Lung (tissue), 17 donors: ENCODE measurements at places on chromosomes 4 and X.

GRCh38 chrX:33447285-33447684 lies 235.9 kb upstream of the DMD start:
- no peak for DNase-seq

- no peak for DNase-seq
Observed at GRCh38 chr4:151940926-151941617, 180.3 kb upstream of the GATB start.

DNA sequence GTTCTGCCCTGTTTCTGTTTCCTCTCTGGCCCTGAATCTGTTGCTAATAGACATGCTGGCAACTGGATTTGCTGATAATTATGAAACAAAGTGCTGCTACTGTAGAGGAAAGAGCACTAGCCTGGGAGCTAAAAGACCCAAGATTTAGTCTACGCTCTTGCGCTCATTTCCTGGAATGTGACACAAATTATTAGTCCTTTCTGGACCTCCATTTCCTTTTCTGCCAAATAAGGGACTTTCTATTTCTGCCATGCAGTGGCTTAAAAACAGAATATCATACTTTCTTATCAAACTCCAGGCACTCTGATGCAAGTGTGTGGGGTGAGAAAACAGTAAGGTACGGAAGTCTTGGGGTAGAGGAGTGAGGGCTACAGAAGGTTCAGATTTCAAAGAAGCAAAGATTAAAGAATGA lies 48.3 kb upstream of the GPR174 start:
- DNase-seq = no peak

DNA sequence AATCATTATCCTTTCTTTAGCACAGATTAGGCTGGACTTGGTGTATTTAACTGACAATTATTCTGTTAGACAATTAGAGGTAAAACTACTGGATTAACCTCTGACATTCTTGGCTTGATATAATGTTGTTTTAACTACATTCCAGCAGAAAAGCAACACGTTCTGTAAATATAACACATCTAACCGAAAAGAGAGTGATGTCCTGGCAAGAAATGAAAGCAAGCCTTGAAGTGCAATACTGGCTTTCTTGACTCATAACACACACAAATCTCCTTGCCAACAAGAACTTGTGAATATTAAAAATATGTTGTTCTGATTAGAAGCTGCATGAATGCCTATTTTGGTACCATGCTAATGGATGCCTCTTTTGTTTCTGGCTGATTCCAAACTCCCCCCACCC lies 76.4 kb downstream of the EFHC2 start:
- DNase-seq = peak; percentile 19

DNA sequence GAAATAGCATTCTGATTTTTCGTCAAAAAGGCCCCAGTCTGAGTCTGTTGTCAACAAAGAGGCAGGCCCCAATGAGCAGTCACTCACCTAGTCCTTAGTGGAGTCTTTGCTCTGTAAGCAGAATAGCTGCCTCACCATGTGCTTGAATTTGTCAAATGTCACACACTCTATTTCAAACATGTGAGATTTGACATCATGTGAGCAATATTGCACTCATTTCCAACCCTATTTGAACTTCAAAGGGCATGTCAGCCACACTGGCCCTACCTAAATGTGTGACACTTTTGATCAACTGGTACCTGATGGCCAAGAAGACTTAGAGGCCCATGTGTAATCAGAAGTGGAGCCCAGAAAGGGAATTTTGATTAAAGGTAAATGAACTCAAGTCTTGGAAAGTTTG lies 59.4 kb upstream of the PLAC1 start:
- DNase-seq = no peak

DNA sequence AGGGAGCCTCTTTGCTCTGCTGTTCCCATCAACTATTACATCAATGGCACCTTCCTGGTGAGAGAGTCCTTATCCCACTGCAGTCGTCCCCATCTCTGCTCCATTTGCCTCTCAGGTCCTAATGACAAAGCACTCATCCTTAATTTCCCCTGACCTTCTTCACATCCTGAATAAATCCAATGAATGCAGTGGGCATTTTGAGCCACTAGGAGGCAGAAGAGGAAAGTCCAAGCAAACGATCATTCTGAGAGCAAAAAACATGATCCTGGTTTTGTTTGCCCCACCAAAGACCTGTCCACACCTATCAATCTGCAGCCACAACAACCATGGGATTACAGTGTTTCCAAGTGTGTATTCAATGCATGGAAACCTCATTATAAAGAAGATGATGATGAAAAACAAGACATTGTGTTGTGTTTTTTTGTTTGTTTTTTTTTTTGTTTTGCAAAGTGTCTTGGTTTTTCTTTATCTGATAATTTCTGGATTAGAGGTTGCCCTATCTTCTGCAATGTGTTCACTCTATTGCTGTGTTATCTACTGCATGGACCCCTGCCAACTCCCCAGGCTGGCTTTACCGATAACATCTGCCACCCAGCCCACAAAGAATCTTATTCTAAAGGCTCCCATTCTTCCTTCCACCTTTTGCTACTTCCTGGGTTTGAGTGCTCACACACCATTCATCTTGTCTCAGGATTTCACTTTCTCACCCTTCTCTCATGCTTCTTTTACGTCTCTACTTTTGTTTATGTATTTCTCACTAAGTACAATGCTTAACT lies 207.2 kb downstream of the NLGN4X start:
- DNase-seq = peak; percentile 50
